Activated CD4-positive, alpha-beta memory T cell treated with anti-CD3 and anti-CD28 coated beads for 36 hours (primary cell): ENCODE measurements at places on chromosomes 2 and 18.

GRCh38 chr2:43605079-43605655, 9.3 kb upstream of the THADA start:
- no peaks in the 10 kb centered on the region for H3K27me3 ChIP-seq
- H3K4me3 ChIP-seq = no peak overlapping the region
- peak; percentile 48 for DNase-seq
- no peak overlapping the region for H3K27ac ChIP-seq
- H3K4me1 ChIP-seq = peaks cover 8% of the 10 kb centered on the region
- H3K36me3 ChIP-seq = no peaks in the 10 kb centered on the region

DNA sequence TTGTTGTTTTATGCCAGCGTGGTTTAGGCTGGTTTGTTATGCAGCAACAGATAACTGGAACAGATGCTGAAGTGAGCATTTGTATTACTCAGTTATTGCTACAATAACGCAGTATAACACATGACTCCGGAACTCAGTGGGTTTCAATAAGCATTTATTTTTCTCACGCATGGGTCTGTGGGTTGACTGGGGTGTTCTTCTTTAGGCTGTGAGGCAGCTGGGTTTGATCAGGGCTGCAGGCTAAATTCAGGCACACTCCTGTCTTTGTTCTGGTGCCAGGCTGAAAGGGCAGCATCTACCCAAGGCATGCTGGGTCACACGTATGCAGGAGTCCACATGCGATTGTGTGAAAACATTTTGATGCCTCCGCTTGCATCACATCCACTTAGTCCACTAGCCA, 3.8 kb upstream of the SLC1A4 start:
- no peak overlapping the region for H3K4me3 ChIP-seq
- peaks cover 1% of the 10 kb centered on the region for H3K36me3 ChIP-seq
- peaks cover 49% of the 10 kb centered on the region for H3K4me1 ChIP-seq
- peaks cover 5% of the 10 kb centered on the region for H3K27me3 ChIP-seq
- H3K27ac ChIP-seq = no peak overlapping the region

DNA sequence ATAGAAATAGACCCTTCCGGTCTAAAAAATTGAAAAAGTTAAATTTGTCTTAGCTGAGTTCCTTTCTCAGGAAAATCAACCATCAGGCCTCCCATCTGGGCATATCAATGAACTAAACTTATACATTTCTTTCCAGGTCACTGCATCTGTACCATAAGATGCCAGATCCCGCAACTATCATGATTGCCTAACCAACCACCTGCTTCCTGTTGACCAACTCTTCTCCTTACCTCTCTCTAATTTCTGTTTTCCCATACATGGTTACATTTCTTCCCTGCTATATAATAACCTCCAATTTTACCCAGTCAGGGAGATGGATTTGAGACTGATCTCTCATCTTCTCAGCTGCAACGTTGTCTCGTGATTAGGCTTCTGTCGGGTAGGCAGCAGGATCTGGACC, 228.7 kb downstream of the FSIP2 start:
- H3K27ac ChIP-seq = no peak overlapping the region
- DNase-seq = no peak
- no peak overlapping the region for H3K4me3 ChIP-seq
- H3K27me3 ChIP-seq = no peaks in the 10 kb centered on the region
- H3K4me1 ChIP-seq = no peaks in the 10 kb centered on the region

- DNase-seq = no peak
- H3K27me3 ChIP-seq = peaks cover 13% of the 10 kb centered on the region
- H3K36me3 ChIP-seq = no peaks in the 10 kb centered on the region
- H3K27ac ChIP-seq = no peak overlapping the region
- no peak overlapping the region for H3K4me3 ChIP-seq
- H3K4me1 ChIP-seq = peaks cover 5% of the 10 kb centered on the region
These were observed 91.1 kb downstream of the FMNL2 start for GRCh38 chr2:152425765-152426727.

DNA sequence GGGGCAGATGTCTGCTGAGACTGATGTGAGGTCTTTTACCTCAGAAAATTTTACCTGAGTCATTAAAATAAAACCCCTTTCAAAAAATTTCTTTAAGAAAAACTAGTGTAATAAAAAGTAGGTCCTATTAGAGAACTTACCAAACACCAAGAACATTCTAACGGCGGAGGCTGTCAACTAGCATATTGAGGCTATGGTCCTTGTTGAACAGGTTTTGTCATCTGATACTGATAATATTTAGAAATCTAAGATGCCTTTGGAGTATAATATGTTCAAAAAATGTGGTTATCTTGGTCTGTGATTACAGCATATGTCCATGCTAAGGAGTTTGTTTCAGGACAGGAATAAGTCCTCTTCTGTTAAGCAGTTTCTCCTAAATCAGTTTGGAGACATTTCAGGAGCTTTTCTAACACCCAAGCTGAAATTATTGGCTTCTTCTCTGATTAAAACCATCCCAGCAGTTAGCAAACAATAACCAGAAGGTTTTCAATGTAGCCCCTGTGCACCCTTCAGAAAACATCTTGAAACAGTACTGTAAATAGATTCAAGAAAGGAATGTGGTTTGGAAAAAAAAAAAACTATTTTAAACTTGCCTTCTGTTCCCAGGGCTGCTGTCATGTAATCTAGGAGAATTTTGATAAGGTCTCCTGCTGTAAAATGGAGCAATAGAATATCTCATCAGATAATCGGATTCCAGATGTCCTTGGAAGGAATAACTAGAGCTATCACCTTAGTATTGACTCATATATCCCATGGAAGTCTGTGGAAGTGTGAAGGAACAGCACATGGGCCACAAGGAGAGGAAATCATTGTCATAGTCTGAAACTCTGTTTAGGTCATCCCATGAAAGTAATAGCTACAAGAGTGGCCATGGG, 58.7 kb upstream of the B3GNT2 start:
- no peaks in the 10 kb centered on the region for H3K27me3 ChIP-seq
- no peaks in the 10 kb centered on the region for H3K4me1 ChIP-seq
- no peak overlapping the region for H3K27ac ChIP-seq
- DNase-seq = no peak
- peaks cover 9% of the 10 kb centered on the region for H3K36me3 ChIP-seq

DNA sequence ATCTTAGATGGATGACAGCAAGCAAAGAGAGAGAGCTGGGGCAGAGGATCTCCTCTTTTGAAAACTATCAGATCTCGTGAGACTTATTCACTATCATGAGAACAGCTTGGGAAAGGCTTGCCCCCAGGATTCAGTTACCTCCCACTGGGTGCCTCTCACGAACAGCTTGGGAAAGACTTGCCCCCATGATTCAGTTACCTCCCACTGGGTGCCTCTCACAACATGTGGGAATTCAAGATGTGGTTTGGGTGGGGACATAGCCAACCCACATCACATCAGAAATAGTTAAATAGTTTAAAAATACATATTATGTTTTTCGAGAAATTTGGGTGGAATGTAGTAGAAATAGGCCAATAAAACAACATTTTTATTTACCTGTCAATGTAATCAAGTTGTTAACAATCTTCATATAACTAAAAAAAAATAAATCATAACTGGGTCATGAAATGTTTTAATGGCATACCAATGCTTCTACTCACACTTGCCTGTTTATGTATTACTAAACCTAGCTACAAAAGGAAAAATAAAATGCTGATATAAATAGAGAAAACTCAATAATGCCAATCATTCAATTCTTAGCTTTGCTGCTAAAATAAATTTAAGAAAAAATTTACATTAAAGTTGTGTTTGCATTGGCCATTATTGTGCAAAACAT, 608.9 kb downstream of the SUCLG1 start:
- H3K27me3 ChIP-seq = peaks cover 1% of the 10 kb centered on the region
- no peaks in the 10 kb centered on the region for H3K4me1 ChIP-seq
- H3K27ac ChIP-seq = no peak overlapping the region
- no peaks in the 10 kb centered on the region for H3K36me3 ChIP-seq
- H3K4me3 ChIP-seq = no peak overlapping the region

GRCh38 chr2:200399046-200399445, 92.6 kb downstream of the SPATS2L start:
- H3K27me3 ChIP-seq = no peaks in the 10 kb centered on the region
- no peak overlapping the region for H3K27ac ChIP-seq
- no peak for DNase-seq
- H3K36me3 ChIP-seq = no peaks in the 10 kb centered on the region
- no peak overlapping the region for H3K4me3 ChIP-seq

DNA sequence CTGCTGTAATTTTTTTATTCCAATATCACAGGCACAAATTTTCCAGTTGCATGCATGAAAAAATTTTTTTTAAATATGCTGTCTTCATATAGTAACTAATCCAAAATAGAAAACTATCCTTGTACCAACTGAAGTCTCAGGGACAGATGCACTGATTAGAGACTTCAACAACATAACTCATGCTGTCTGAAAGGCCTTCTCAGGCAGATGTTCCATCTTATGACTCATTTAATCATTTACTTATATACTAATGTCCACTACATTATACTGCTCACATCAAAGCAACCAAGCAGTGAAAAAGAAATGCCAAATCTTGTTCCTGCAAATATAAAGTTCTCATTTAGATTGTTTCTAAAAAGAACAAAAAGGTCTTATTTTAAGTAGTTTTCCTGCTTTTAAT, 53.1 kb downstream of the OLA1 start:
- H3K27ac ChIP-seq = no peak overlapping the region
- no peak overlapping the region for H3K4me3 ChIP-seq
- no peaks in the 10 kb centered on the region for H3K27me3 ChIP-seq

DNA sequence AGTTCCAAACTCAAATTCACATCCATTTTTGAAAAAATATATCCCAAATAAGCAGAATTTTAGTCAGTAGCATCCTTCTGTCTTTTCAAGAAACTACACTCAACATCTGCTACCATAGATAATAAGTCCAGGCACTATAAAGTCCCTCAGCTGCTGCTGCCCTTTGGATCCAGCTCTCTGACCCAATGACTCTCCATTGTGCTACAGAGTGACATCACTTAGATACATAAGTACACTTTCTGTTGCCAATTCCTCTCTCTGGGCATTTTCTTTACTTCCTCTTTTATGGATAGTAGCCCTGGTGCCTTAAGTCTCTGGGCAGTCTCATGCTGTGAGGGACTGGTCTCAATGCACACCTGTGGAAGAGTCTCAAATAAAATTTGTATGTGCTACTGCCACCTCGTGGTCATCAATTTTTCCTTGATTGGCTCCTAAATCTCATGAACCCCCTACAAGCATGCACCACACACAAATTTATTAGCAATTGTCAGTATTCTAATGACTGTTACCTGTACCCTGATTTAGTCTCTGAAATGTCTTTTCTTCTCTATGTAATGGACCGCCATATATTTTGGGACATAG, 219.2 kb downstream of the LRP1B start:
- no peaks in the 10 kb centered on the region for H3K27me3 ChIP-seq
- H3K4me3 ChIP-seq = no peak overlapping the region
- no peaks in the 10 kb centered on the region for H3K36me3 ChIP-seq
- no peaks in the 10 kb centered on the region for H3K4me1 ChIP-seq

- H3K27ac ChIP-seq = no peak overlapping the region
- no peak for DNase-seq
- peaks cover 16% of the 10 kb centered on the region for H3K4me1 ChIP-seq
- H3K27me3 ChIP-seq = peaks cover 5% of the 10 kb centered on the region
These were observed 3.7 kb downstream of the SIGLEC15 start for GRCh38 chr18:45828917-45829811.

DNA sequence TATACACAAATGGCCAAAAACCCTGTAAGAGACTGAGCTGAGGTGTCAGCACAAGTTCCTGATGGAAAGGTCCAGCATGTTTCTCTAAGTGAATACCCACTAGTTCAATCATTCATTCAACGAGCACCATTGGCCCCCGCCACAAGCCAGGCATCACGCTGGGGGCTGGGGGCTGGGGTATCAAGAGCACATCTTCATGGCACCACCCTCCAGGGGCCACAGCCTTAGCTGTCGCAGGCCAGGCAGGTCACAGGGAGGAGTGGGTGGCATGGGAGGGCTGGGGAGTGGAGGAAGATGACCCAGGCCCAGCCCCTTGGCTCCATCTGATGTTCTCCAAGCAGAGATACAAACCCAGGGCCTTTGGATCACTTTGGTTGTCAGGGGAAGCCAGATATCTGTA, 97.9 kb downstream of the ACKR3 start:
- H3K36me3 ChIP-seq = no peaks in the 10 kb centered on the region
- H3K4me1 ChIP-seq = no peaks in the 10 kb centered on the region
- DNase-seq = no peak
- peaks cover 6% of the 10 kb centered on the region for H3K27me3 ChIP-seq
